ENCODE measurements at places on chromosomes 6 and 20.
A peak's percentile ranks its signal among the peaks of the same experiment; 100 is the strongest.

DNA sequence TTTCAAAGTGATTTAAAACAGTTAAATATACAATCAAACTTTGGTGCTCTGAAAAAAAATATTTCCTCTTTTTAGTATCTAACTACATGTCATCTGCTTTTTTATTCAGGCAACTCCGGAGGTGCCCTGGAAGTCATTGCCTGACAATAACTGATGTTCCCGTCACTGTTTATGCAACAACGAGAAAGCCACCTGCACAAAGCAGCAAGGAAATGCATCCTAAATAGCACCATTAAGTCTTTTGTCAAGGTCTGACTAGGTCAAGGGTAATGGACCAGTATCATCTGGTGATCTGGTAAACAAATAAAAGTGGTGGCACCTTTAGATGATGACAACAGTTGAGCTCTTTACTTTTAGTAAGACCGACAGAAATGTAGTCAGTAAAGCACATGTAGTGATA is 13.2 kb downstream of the FAM229B start:
- DNase-seq, result no peak

- peak; percentile 51 for DNase-seq
Observed at GRCh38 chr6:44580901-44581300, 193.4 kb downstream of the CDC5L start.

DNA sequence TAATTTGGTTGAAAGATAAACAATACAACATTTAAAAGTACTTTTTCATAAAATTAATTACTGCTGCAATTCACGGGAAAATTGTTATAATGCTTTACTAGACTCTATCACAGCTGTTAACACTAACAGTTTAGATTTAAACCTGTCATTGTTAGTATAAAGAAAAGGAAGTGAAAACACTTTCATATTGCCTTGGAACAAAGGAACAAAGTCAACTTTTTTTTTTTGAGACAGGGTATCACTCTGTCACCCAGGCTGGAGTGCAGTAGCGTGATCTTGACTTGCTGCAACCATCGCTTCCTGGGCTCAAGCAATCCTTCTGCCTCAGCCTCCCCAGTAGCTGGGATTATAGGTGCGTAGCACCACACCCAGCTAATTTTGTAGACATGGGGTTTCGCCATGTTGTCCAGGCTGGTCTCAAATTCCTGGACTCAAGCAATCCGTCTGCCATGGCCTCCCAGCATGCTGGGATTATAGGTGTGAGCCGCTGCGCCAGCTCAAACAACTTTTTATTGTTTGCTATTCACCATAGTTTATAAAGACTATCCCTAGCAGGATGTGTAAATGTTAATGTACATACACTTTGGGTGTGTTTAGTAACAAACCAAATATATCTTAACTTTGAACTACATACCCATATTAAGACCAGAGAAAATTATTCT is 22.1 kb downstream of the SLC35A1 start:
- no peak for DNase-seq

- no peak for DNase-seq
Observed at GRCh38 chr6:11665604-11666326, 112.8 kb downstream of the ADTRP start.

DNA sequence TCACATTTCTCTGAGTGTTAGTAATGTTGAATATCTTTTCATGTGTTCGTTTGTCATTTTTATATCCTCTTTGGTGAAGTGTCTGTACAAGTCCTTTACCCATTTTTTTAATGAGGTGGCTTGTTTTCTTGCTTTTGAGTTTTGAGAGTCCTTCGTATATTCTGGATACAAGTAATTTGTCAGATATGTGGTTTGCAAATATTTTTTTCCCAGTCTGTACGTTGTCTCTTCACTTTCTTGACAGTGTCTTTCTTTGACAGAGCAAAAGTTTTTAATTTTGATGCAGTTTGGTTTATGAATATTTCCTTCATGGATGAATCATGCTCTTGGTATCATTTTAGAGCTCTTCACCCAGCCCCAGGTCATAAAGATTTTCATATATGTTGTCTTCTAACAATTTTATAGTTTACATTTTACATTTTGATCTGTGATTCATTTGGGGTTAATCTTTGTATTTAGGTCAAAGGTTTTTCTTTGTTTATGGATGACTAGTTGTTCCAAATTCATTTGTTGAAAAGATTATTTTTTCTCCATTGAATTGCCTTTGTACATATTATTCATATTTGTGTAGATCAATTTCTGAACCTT is 152.5 kb downstream of the MRPL14 start:
- DNase-seq, result no peak

DNA sequence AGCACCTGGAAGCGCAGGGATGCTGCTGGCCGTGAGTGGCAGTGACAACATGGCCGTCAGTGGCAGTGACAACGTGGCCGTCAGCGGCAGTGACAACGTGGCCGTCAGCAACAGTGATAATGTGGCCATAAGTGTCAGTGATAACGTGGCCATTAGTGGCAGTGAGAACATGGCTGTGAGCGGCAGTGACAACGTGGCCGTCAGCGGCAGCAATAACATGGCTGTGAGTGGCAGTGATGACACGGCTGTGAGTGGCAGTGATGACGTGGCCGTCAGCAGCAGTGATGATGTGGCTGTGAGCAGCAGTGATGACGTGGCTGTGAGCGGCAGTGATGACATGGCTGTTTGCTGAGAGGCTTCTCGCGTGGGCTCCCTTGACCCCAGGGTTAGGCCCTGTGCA is 169.8 kb downstream of the ERMARD start:
- no peak for DNase-seq

DNA sequence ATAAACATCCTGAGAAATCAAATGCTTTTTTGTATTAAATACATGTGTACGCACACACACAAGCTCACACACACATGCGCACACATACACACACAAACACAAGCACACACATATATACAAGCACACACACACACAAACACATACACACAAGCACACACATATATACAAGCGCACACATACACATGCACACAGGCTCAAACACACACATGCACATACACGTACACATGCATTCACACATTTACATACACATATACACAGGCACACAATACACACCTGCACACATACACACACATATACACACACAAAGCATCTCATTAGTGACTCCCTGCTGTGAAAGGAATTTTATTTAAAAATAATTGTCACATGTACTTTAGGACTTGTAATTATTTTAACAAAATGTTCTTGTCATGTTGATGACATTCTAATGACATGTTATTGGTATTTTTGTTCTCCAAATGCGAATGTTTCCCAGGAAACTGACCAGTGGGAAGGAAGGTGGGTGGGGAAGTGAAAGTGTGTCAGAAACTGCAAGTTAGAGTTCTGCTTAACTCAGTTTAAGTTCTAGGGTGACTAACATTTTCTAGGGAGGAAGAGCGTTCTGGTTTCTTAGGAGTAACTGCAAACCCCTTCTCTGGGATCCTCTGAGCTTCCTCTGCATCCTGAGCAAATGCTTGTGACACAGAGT is 113.9 kb upstream of the ZNF217 start:
- DNase-seq, result no peak

DNA sequence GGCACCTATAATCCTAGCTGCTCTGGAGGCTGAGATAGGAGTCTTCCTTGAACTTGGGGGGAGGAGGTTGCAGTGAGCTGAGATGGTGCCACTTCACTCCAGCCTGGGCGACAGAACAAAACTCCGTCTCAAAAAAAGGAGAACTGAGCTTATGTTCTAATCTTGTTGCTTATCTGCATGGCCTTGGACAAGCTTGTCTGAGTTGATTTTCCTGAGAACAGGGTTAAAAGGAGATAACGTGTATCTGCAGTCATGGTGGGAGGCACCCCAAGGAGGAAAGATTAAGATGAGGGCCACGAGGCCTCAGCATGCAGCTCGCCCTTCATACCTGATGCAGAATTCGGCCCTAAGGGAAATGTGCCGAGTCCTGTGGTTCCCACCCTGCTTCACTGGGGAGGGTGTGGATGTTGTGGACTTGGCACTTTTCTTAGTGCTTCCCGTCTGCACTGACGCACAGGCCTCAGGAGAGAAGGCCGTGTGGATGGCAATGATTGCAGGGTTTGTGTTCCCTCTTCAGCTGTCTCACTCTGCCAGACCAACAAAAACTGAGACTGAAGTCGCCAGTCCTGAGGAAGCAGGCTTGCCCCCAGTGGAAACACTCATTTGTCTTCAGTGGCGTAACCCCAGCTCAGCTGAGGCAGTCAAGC is 56.3 kb downstream of the EZR start:
- DNase-seq, result no peak

Measured in kidney glomerular epithelial cell (primary cell).